Stimulated activated CD8-positive, alpha-beta memory T cell treated with anti-CD3 and anti-CD28 coated beads, Interleukin-15, amount 100 ng/mL, for 4 hours (primary cell): ENCODE measurements at places on chromosomes 6 and 20.

- no peak for DNase-seq
Observed at GRCh38 chr20:16260911-16261310, 312.3 kb downstream of the KIF16B start.

- DNase-seq = no peak
Observed at GRCh38 chr6:150016324-150017185, 8.8 kb downstream of the RAET1L start.

GRCh38 chr6:165575158-165575549, 87.9 kb downstream of the PDE10A start:
- no peak for DNase-seq

GRCh38 chr6:80438772-80439171, 332.3 kb downstream of the BCKDHB start:
- no peak for DNase-seq

DNA sequence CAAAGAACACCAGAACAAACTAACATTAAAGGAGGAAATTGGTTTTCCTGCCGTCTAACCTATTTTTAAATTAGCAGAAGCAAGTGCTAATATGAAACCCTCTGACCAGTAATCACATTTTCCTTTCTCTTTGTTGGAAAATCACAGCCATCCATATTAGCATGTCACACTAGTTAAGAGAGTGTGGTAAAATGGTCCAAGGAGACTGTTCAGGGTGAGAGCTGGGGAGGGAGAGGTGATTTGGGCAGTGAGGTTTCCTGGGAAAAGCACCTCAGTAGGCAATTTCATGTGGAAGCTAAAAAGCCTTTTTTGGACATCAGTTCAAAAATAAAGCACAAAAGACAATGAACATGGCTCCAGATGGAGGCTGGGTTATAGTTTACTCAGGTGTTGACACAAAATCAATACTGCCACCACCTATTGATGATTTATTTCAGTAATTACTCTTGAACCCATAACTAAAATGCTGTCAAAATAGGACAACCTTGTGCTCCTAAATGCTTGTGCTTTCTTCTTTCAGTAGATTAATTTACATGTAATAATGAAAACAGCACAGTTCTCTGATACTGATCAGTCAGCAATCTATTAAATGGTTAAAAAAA, 333.2 kb downstream of the SAMD5 start:
- DNase-seq = no peak

DNA sequence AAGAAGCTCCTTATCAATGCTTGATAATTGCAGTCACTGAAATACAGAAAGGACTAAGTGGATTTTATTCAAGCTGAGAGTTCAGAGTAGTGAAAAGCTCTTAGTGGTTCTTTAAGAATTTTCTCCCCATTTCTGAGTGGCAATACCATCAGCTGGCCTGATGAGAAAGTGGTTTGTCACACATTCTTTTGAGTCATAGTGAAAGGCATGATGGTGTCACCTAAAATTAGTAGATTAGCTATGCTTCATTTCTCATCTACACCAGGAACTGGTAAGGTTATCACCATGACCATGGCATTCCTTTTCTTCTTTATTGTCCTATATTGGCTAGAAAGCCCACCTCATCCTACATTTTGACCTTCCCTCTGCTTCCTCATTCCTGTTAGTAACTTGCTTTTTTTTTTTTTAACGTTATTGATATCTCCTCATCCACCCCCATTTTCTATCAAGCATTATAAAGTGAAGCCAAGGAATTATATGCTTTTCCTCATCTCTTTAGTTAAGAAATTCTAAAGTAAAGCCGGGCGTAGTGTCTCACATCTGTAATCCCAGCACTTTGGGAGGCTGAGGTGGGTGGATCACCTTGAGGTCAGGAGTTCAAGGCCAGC, 67.4 kb upstream of the LOC128125822 start:
- DNase-seq = no peak
